G401 (cell line): ENCODE measurements at places on chromosomes 1 and 21. TPM values are rescaled to one million over a fixed set of nuclear protein-coding genes. Genes with fewer than 3 reads are reported as not detected.

Gene IRF6
- total RNA-seq: not detected in 2 replicates

Gene JAM2
- total RNA-seq: not detected in 2 replicates

Gene RSPH1
- 0.41 TPM in 1 of 2 replicates, not detected in the other for total RNA-seq

Gene KIF26B
- total RNA-seq: 9.8 and 10.5 TPM in 2 replicates

Gene ALX3
- not detected in 2 replicates for total RNA-seq

Gene RNU1-2
- total RNA-seq: not detected in 2 replicates

Gene SCMH1
- 32.1 and 39.7 TPM in 2 replicates for total RNA-seq

Gene CHIA
- total RNA-seq: not detected in 2 replicates

Gene GJA9
- not detected in 2 replicates for total RNA-seq

Gene MAP10
- not detected in 2 replicates for total RNA-seq

Gene TLCD4
- total RNA-seq: 0.06 and 6.2 TPM in 2 replicates

Gene KCNE2
- not detected in 2 replicates for total RNA-seq

Gene NUDT4B
- total RNA-seq: 6.1 and 21.0 TPM in 2 replicates

Gene DAB1
- not detected in 2 replicates for total RNA-seq

Gene MIXL1
- total RNA-seq: not detected in 2 replicates

Gene AMY1B
- total RNA-seq: not detected in 2 replicates

- no peak for DNase-seq
Measured at GRCh38 chr1:38476111-38476849, 383.3 kb downstream of the RRAGC start.

GRCh38 chr1:51170342-51170741 is 65.7 kb upstream of the RNF11 start:
- DNase-seq: no peak

- no peak for DNase-seq
Measured at GRCh38 chr21:31351960-31352359, 7.9 kb upstream of the TIAM1 start.

GRCh38 chr21:14918527-14918926 is 146.3 kb downstream of the NRIP1 start:
- peak; percentile 97 for DNase-seq

- no peak for DNase-seq
Measured at GRCh38 chr1:68280286-68280685, 48.0 kb upstream of the WLS start.

DNA sequence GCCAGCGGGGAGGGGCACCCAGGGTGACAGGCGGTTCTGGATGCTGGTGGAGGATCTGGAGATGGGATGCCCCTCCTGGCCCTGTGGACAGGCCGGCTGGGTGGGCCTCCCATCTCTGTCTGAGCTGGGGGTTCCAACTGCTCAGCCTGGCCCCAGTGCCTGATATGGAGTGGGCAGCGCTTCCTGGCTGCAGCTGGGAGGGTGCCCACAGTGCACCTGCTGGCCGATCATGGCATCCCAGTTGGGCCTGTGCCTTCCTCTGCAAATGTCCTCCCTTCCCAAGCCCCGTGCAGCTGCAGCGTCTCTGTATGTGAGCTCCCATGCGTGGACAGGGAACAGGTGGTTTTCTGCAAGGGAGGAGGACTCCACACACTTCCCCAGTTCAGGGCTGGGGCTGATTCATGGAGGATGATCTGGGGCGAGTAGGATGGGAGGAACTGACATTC is 2.1 kb downstream of the PFKL start:
- DNase-seq: peak; percentile 39

- no peak for DNase-seq
Measured at GRCh38 chr1:119587341-119587740, 60.7 kb downstream of the ZNF697 start.

- no peak for DNase-seq
Measured at GRCh38 chr1:64473367-64473766, 3.4 kb downstream of the CACHD1 start.

GRCh38 chr1:116252785-116253184 is 120.3 kb upstream of the ATP1A1 start:
- DNase-seq: no peak

- no peak for DNase-seq
Measured at GRCh38 chr1:41249319-41249718, 7.2 kb upstream of the SCMH1 start.

GRCh38 chr1:32540605-32541004 is 1.4 kb downstream of the ZBTB8A start:
- DNase-seq: no peak

DNA sequence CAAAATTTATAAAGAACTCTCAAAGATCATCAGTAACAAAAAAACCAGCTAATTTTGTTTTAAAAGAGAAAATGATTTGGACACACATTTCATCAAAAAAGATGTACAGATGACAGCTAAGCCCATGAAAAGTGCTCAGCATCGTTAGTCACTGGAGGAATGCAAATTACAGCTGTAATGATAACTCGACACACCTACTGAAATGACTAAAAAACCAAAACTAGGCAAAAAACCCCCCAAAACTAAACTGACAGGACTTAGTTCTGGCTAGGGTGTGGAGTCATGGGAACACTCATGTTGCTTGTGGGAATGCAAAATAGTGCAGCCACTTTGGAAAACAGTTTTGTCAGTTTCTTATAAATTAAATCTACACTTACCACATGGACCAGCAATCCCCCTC is 59.5 kb downstream of the CNIH3 start:
- DNase-seq: no peak

DNA sequence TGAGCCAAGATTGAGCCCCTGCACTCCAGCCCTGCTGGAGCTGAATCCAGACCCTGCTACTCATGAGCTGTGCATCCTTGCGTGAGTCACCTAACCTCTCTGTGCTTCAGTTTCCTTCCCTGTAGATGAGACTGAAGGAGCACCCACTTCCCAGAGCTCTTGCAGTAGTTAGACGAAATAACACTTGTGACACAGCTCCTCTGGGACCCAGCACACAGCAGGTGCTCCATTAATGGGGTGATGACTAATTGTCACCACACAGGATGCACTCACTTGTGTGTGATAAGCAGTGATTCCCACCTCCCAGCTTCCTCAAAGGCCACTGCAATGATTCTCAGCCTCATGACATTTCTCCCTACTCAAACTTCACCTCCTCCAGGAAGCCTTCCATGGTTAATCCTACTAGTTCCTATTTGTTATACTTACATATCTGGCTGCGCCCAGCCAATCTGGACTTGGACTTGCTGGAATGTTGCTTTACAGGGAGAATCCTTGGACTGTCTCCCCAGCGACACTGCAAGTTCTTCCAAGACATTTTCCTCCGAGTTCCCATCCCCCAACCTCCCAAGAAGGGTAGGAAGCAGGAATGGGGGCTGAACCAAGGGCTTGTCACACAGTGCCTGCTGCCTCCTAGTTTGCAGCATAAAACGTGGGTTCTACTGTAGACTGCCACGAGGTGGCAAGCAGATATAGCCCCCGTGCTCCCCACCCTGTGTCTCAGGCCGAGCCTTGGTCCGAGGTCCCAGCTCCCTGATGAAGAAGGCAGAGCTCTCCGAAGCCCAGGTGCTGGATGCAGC is 17.2 kb downstream of the DRAXIN start:
- DNase-seq: no peak

GRCh38 chr1:77018761-77019160 is 151.5 kb downstream of the ST6GALNAC5 start:
- DNase-seq: no peak

DNA sequence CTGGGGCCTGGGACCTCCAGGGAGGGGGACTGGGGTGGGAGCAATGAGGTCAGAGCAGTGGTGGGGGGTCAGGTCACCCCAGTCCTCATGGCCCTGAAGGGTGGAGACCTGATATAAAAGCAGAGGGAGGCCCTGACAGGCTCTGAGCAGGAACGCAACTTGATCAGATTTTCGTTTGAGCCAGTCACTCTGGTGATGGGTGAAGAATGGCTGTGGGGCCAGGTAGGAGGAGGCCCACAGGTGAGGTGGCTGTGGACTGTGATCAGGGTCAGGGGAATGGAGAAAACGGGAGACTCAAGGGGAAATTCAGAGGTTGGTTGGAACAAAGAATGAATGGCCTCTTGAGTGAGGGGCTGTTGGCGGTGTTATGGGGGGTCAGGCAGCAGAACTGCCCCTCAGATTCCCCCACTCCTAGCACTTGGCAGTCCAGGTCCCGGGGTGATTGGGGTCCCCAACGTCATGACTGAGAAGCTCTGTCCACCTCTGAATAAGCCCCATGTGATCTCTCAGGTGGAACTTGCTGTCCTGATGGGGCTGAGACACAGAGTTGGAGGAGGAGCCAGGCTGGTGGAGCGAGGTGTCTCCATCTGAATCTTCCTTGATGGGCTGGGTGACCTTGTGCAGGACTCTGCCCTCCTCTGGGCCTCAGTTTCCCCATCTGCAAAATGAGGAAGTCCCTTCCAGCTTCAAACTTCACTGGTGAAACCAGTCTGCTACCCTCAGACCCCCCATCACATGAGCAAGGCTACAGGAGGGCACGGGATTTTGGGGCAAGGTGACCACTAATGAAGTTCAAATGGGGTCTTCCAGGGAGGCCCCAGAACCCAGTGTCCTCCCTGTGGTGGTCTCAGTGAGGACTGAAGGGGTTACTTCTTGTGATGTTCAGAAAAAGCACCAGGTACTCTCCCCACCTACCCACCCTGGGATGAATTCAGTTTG is 683.0 kb downstream of the MATN1 start:
- DNase-seq: no peak

- no peak for DNase-seq
Measured at GRCh38 chr1:182191381-182192115, 130.0 kb upstream of the ZNF648 start.

DNA sequence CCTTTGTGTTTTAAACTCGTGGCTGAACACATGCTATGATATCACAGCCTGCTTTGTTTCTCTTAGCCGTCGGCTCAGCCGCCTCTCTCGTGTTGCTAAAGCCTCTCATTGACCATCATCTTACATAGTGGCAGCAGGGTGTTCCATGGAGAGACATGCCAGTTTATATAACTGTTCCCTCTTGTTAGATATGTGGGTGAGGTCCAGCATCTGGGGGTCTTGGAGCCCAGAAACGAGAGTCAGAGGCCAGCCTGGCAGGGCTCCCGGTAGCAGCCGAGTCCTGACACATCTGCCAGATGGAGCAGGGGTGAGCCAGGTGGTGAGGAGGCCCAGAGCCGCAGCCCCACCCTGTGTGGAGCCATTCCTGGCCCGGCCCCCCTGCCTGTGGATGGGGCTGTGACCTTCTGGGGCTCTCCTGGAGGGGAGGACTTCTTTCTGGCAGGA is 11.9 kb downstream of the PODN start:
- no peak for DNase-seq

GRCh38 chr1:232904566-232904965 is 45.8 kb upstream of the NTPCR start:
- no peak for DNase-seq

DNA sequence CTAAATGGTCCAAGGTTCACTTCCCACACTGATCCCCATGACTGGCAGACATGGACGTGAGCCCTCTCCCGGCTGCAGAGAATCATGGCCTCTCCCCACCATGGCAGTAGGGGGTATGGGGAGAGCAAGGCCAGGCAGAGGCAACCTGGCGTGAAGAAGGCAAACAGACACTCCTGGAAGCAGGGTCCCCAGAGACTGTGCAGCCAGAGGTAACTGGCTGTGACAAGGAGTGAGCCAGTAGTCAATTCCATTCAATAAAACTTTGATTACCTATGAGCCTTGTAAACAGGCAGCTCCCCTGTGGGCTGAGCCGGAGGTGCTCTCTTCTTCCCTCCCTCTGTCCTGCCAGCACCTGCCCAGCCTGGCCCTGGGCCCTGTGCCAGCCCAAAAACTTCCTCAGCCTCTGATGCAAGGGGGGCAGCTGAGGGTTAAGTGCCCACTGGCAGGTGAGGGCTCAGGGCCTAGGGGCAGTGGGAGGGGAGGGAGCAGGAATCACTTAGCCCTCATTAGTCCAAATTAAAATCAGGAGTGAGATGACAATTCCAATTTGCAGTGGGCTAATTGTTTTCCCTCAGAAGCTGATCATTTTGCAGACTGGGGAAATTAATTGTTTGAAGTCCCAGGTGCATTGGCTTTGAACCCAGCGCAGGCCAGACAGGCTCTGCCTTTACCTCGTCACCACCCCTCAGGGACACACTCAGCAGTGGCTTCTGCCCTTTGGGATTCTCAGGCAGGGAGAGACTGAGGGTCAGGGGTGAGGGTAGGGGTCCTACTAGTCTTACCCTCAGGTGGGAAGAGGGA is 35.6 kb downstream of the LRRN2 start:
- no peak for DNase-seq

GRCh38 chr1:85022700-85023099 is 25.6 kb downstream of the MCOLN3 start:
- DNase-seq: no peak

DNA sequence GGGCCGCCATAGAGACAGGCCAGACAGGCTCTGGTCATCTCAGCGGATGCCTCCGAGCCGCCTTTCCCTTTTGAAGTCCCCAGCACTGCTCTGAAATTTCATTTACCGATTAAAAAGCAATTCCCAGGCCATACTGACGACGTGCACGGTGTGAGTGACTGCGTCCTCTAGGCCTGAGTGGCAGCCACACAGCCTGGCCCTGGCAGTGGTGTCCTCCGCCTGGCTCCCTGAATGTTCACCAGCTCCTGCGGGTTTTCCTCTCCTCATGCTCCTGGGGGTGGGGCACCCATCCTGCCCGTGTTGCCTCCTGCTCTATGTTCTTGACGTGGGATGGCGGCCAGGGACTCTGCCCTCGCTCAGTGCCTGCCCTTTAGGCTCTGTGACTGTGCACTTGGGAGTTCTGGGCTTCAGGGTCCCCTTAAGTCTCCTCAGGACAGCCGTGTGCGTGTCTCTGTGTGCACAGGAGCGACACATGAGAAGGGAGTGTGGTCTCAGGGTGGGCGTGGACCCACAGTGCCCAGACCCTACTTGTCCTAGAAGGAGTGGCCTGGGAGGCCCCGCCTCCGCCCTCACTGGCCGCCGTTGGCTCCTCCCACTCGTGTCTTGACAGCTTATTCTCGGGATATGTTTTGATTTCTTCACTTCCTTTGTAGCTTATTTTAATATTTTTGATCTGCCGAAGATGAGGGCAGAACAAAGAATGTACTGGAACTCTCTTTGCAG is 3.6 kb downstream of the SKI start:
- DNase-seq: peak; percentile 66

GRCh38 chr1:2126331-2127186 is 68.0 kb downstream of the FAAP20 start:
- no peak for DNase-seq

GRCh38 chr1:153577138-153577537 is 11.5 kb upstream of the S100A2 start:
- no peak for DNase-seq

GRCh38 chr1:15358565-15359133 is 51.0 kb upstream of the EFHD2 start:
- DNase-seq: no peak

DNA sequence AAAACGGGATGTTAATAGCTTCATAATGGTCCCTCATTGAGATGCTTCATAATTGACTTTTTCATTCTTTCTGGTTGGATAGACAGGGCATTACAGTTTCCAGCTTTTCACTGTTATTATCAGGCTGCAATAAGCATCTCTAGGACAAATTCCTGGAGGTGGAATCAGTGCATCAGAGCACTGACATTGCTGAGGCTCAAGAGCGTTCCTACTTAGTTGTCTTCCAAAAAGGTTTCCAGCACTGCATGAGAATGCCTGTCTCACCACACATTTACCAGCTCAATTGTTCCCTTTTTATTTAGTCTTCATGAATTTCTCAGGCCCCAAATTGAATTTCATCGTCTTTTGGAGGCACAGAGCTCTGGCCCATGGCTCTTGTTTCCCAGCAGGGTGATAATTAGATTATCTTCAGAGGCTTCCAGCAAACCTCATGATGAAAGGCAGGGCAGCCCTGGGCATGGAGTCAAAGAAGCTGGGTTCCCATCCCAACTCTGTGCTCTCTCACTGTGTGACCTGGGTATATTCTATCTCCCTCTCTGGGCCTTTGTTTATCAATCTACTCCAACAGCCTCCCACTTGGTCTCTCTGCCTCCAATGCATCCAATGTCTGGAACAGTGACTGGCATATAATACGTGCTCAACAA is 451.4 kb downstream of the PTPRU start:
- DNase-seq: no peak

GRCh38 chr1:72122099-72122880 is 160.0 kb downstream of the NEGR1 start:
- no peak for DNase-seq
